Activated CD4-positive, CD25-positive, alpha-beta regulatory T cell treated with anti-CD3 and anti-CD28 coated beads, Interleukin-2, amount 50 U/mL, for 16 hours (primary cell): ENCODE measurements at places on chromosomes 13 and 19.

DNA sequence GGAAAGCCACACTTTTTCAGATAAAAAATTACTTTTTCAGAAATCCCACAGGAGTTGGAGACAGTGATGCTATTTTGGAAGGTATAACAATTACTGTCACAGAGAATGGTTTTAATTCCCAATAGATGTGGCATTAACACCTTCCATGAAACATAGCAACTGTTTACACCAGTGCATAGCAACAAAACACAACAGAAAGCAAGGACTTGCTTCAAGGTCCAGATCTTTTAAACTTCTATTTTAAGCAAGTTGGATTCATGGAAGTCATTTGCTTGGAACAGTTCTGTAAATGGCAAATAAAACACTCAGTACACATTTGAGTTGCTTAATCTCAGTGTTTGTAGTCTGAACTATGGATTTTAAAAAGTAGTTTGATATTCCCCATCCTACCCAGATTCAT is 385.9 kb upstream of the SPRY2 start:
- no peak for DNase-seq

DNA sequence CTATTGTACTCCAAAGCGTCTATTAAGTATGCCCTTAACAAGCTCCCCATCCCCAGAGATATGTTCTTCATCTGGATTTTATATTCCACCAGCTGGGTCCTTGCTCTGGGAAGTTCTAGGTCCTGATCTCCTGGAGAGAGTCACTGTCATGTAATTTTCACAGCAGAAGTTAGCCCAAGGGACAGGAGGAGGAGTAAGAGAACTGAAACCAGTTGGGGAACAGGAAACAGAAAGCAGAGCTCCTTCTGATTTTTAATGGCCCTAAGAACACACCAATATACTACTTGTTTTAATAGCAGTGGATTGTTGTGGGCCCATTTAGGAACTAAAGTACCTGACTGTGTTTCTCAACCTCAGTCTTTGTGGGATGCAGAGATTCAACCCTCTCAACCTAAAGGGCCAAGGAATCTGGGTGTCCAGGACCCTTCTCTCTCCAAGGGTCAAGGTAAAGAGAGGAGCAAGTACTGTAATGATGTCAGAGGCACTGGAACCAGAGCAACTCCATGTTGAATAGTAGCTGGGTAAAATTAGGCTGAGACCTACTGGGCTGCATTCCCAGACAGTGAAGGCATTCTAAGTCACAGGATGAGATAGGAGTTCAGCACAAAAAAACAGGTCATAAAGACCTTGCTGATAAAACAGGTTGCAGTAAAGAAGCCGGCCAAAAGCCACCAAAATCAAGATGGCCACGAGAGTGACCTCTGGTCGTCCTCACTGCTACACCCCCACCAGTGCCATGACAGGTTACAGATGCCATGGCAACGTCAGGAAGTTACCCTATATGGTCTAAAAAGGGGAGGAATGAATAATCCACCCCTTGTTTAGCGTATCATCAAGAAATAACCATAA is 8.1 kb upstream of the FPR3 start:
- no peak for DNase-seq

DNA sequence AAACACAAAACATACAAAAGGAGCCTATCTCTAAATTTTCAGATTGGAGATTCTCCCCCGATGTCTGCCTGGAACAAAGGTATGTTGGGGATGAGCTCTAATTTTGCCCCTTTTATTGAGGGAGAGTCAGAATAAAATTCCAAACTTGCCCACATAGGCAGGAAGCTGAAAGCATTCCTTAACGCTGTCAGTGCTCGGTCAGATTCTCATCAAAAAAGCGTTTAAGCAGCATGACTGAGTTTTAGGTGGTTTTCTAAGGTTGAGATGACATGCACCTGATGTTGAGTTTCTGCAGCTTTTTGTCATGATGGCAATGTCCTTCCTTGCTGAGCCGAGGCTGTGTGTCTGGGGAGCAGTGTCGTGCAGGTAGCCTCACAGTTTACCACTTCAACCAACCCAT is 48.4 kb upstream of the MEDAG start:
- DNase-seq = no peak

- DNase-seq = no peak
Observed at GRCh38 chr13:103157434-103158145, 91.4 kb upstream of the SLC10A2 start.

DNA sequence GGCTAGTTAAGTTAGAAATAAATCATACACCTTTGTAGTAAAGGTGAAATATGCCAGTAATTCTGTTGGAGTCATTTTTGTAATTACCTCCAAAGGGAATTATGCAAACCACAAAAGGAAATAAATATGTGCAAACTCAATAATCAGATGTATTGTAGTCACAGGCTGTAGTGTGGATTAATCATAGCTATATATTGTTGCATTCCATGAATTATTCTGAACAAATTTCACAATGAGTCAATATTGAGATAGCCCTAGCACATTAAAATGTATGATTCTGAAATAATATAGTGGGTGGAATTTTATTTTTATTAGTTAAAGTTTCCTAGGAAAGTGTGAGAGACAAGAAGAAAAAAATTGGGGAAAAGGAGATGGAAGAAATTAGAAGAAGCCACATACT is 790.5 kb upstream of the PCDH20 start:
- DNase-seq = no peak

GRCh38 chr19:16069813-16070365 is 6.4 kb upstream of the TPM4 start:
- no peak for DNase-seq

DNA sequence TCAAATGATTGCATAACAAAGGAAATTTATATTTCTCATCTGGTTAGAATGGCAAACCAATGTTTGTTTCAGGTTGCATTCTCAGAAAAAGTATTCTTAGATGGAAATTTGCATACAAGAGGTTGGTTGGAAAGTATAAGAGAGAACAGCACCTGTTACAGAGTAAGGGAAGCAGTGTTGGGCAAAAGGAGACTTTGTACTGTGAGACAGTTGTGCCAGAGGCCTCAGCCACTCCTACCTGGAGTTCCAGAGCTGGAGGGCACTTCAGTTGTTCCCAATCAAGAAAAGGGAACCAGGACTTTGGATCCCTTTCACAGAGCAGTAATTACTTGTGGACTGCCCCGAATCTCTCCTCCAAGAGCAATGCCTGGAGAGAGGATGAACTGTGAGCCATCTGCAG is 81.8 kb downstream of the SPRY2 start:
- no peak for DNase-seq

DNA sequence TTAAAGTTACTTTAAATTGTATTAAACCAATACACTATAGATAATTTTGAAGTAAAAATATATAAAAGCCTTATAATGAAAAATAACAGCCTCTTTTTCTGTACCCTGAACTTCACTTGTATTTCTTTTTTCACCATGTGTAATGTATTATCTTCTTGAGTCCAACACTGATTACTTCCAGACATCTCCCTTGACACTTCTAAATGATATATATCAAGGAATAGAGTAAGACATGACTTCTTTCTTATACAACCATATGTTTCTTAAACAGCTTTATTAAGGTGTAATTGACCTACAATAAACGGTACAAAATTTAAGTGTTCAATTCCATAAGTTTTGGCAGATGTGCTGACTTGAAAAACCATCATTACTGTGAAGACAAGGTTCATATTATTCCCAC is 531.9 kb downstream of the OLFM4 start:
- DNase-seq = no peak

DNA sequence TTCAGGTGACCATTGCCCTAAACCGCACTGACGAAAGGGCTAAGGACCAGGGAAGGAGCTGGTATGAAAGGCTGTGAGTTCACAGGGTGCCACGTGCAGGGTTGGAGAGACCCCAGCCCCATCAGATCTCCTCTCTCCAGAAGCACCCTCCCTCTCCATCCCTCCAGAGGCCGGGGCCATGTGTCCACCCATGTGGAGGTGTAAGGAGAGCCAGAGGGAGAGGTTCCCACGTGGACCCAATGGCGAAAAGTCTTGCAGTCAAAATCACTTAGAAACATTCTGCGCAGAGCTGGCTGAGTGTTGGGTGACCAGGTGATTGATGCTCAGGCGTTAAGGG is 168.3 kb downstream of the COL4A1 start:
- no peak for DNase-seq

DNA sequence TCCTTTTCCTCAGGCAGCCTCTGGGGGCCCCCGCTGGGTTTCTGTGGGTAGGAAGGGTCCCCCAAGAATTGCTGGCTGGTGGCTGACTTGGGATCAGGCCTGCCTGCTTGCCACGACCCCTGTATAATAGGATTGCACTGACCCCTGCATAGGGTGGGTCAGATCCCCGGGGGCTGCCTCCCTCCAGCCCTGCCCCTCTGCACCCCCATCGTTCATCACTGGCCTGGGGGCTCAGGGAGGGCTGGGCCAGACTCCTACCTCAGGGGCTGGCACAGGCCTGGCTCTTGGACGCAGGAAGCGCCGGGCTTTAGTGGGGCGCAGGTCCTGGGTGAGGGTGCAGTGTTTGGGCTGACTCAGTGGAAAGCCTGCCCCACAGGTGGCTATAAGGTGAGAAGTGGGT is 10.6 kb downstream of the NDUFB7 start:
- no peak for DNase-seq

DNA sequence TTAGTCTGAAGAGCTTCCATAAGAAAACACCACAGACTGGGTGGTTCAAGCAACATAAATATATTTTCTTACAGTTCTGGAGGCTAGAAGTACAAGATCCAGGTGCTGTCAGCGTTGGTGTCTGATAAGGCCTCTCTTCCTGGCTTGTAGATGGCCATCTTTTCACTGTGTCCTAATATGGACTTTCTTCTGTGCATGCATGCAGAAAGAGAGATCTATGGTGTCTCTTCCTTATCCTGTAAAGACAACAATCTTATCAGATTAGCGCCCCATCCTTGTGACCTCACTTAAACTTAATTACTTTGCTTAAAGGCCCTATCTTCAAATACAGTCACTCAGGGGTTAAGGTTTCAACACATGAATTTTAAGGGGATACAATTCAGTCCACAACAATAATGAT is 14.1 kb upstream of the NDFIP2 start:
- no peak for DNase-seq

GRCh38 chr13:47317356-47317755 is 420.5 kb upstream of the HTR2A start:
- DNase-seq = no peak

GRCh38 chr13:43573361-43573740 is 213.4 kb downstream of the ENOX1 start:
- DNase-seq = no peak

GRCh38 chr19:934865-935479 is 9.1 kb downstream of the ARID3A start:
- DNase-seq = no peak

DNA sequence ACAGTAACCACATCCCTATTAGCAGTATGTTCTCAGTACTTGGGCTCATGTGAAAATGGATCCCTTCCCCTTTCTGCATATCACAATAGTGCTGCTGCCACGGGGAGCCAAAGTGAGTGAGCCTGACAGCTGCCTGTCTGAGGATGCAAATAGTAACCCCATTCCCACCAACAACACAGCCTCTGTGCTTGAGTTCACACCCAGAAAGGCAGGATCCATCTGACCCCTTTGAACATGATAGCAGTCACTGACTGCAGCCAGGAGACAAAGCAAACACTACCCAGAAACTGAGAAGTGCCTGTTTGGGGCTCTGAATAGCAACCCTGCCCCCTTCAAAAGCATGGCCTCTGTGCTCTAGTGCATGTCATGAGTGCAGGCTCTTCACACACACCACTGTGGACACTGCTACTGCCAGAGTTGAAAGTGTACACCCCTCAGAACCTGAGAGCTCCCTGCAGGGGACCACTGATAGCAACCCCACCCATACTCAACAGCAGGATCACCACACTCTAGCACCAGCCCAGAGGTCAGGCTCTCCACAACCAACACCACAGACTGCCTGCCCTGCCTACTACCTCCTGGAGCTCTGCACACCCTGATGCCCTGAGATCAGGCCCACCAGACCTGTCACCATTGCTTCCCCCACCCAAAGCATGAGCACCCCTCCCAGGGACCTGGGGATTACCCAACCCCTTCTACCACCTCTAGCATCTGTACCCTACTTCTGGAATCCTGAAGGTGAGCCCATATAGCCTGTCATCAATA is 1563.5 kb upstream of the PRR20A start:
- DNase-seq = no peak

DNA sequence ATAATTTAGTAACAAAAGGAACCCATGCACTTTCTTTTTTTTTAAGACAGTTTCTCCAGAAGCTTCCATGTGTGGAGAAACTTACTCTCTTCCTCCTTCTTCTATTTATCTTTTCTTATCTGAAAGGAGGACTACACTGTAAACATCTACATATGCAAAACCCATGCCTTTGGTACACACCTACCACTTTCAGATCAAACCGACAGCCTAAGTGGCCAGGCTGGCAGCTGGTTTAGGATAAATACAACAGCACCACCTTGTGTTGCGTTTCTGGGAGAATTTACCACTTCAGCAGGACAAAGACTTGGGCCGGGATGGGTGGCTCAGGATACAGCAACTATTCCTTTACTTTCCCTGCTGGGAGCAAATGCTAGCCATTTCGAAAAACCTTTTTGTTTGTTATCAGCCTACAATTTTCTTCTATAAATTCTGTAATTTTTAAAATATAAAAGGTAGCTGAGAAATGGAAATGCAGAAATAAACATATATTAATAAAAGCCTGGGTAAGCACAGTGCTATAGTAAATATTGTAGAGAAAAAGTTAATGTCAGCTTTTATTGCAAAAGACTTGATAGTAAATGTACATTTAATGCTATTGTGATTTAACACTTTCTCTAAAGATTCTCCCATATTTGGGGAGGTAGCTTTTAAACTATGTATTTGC is 94.0 kb upstream of the RFC3 start:
- DNase-seq = peak; percentile 55

GRCh38 chr13:49893591-49893990 is 42.5 kb downstream of the SPRYD7 start:
- DNase-seq = no peak

DNA sequence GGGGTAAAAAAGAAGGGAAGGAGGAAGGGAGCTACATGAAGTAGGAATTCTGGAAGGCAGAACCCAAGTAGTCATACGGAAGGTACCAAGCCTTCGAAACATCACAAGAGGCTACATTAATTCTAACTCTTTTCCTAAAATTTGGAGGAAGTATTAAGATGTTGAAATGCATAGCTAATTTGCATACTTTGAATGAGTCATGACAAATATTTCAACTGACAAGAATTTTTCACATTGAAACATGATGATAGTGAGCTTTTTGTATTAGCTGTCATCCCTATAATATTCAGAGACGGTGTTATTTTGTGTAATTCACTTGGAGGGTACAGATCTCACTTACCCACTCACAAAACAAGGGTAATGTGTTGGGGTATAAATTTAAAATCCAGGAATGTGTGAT is 9.1 kb upstream of the ACOD1 start:
- DNase-seq = no peak

DNA sequence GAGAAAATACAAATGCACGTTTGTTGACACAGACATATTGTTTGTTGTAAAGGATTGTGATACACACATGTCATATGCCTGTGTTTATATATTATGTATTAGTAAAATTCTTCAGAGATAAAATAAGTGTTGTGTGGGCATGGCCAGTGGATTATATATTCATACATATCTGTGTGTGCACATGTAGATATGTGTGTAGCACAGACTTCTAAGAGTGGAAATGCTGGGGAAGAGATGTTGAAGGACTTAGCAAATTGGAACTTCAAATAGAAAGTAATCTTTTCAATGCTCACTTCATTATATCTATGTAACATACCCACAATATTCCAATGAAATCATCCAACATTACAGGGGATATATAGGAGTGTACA is 413.2 kb downstream of the LMO7 start:
- no peak for DNase-seq

GRCh38 chr13:98525456-98526181 is 51.3 kb downstream of the STK24 start:
- no peak for DNase-seq

- no peak for DNase-seq
Observed at GRCh38 chr13:42333613-42334328, 61.8 kb downstream of the AKAP11 start.

- DNase-seq = no peak
Observed at GRCh38 chr19:33675501-33676124, 53.9 kb downstream of the CHST8 start.
